T follicular helper cell (primary cell): ENCODE measurements at places on chromosomes 7 and 10.
A peak's percentile ranks its signal among the peaks of the same experiment; 100 is the strongest.

GRCh38 chr10:79407811-79408795 lies 37.3 kb downstream of the ZCCHC24 start:
- no peak for DNase-seq

DNA sequence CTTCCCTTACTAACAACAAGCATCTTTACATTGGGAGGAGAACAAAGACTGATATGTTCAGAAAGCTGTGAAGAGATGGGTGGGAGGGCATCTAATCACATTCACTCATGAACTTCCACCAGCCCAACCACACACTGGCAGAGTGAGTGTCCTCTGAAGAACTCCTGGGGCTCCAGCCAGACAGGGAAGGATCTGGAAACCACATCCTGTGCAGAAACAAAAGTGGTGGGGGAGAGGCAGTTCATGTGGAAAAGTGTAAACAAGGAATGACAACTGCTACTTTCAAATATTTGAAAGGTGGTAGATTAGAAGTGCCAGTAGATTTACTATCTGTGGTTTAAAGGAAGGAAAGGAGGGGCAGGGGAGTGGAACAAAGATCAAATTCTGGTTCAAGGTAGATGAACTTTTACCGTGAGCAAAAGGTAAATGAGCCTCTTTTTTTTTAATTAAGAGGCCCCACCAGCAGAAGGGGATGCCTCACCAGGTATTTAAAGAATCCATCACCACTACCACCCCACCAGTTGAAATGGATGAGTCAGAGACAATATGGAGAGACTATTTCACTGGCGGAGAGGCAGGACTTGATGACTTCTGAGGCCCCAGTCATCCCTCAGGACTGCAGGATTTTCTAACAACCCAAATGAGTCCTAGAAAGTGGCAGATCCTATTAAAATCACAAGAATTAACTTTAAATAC lies 34.5 kb downstream of the GOT1 start:
- DNase-seq, result no peak

GRCh38 chr10:94281654-94282053 lies 81.1 kb downstream of the NOC3L start:
- no peak for DNase-seq

- no peak for DNase-seq
Observed at GRCh38 chr7:135827391-135827790, 78.8 kb upstream of the FAM180A start.

DNA sequence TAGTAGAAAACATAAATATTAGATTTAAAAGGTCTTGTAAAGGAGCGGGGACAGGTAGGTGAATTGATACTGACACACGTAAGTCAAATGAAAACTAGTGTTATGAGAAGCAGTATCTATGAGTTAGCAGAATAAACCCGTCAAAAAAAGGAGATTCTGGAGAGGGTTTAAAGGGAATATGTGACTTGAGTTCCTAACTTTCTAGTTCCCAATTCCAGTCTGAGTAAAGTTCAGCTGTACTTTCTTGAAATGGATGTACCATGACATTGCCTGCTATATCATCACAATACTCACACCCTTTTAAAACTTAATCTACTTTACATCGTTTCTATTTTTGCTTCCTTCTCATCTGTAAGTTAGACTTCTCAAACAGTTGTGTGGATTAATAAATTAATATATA lies 122.2 kb downstream of the NRBF2 start:
- no peak for DNase-seq

GRCh38 chr7:108156897-108157605 lies 26.9 kb upstream of the LAMB4 start:
- DNase-seq, result no peak

GRCh38 chr7:108642126-108642525 lies 72.5 kb downstream of the DNAJB9 start:
- no peak for DNase-seq

DNA sequence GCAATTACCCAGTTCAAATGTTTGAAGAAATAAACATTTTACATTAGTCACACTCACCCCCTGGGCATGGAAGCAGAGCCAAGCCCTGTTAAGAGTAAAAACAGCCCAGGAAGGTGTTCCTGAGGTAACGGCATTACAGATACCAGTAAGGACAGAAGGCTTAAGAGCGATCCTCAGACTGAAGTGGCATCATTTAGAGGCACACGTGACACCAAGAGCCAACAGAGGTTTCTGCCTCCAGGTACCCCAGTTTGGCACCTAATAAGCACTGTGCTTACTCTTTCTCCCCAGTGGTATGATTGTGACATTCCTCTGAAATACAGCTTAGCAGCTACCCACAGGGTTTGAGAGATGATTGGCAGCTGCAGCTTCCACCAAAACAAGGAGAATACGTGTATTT lies 17.2 kb downstream of the MMS19 start:
- no peak for DNase-seq

DNA sequence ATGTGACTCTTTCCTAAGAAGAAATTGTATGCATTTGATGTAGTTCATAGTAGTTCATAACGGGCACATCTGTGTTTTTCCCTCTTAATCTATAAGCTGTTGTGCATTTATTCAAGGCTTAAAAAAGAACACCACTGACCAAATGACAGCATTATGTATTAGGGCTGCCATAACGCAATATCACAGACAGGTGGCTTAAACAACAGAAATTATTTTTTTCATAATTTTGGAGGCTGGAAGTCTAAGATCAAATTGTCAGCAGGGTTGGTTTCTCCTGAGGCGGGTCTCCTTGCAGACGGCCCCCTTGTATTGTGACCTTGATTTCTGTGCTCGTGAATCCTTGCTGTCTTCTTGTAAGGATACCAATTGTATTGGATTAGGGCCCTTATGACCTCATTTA lies 627 bp upstream of the SSMEM1 start:
- DNase-seq, result no peak

DNA sequence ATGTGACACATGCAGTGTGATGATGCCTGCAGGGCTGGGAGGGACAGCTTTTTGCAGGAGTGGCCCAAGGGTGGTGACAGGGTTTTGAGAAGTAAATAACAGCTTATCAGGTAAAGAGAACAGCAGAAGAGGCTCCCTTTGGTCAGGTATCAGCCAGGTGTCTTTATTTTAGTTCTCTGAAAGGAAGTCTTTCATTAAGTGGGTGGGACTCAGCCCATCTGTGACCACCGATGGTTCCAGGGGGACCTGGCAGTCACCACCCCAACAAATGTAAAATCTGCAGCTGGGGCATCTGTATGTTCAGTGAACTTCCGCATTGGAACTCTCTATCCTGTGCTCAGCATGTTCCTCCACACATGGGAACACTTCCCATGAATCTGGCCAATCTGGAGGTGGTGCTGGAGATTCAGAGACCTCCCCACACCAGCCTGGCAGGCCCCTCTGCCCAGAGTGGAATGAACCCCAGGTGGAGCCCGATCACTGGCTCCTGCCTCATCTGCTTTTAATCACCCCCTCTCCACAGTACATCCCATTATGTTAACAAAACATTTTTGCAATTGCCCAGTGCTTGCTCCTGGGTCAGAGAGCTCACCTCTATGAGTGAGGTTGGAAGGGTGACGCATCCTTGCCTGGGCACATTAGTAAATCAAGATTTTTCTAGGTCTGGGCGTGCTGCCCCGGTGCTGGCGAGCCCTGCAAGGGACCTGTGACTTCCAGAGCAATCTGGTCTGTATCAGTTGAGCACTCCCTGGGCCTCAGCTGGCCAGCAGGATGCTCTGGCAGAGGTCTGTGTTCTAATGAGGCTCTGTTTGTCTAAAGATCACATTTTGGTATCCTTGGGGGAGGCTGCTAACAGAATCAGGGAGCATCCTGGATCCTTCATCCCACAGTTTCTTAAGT lies 140.4 kb upstream of the GDF10 start:
- no peak for DNase-seq

DNA sequence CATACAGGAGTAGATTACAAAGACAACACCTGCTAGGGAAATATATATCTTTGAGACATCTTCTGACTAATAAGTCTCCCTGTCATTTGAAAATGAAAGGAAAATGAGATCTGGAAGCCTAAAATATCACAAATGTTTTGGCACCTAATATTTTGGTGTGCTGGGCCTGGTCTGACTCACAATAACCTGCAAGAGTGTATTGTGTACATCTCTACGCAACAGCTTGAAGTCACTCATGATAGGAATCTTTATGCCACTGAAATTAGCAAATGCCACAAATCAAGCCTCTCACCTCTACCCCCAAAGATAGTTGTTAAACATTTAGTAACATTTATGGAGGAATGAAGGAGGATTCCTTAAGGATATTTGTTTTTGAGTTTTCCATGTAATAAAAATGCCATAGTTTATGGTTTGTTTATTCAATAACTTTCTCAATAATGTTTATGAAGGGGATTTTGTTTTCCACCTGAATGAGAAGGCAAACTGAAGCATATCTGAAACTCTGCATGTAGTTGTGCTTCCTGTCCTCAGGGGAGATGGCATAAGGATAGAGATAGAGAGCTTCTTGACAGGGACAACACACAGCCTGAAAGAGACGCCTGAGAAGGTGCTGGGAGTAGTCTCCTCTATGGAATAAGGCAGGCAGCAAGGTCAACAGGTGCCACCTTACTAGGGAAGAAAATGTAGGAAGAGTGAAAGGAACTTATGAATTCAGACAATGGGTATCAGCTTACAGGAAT lies 197.4 kb downstream of the AHR start:
- no peak for DNase-seq

- no peak for DNase-seq
Observed at GRCh38 chr7:122746948-122747347, 44.2 kb upstream of the RNF148 start.

DNA sequence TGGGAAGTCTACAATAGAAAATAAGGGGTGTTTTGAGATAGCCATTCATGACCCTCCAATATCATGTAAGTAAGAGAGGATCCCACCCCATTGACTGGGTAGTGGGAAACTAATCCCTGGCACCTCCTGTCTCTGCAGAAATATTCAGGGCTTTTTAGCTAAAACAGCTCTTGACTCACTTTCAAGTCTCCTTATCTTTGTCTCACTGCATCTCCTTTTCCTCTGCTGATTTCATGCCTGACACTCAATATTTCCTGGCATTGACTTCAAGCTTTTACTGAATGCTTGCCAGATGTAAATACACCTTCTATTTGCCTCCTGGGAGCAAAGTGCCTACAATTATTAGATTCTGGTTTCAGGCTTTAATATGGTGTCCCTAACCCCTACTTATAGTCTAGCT lies 57.1 kb downstream of the CHRM2 start:
- DNase-seq, result no peak

GRCh38 chr10:130045801-130046321 lies 64.8 kb downstream of the C10orf143 start:
- no peak for DNase-seq

- no peak for DNase-seq
Observed at GRCh38 chr10:131689954-131690757, 210.7 kb upstream of the PPP2R2D start.

DNA sequence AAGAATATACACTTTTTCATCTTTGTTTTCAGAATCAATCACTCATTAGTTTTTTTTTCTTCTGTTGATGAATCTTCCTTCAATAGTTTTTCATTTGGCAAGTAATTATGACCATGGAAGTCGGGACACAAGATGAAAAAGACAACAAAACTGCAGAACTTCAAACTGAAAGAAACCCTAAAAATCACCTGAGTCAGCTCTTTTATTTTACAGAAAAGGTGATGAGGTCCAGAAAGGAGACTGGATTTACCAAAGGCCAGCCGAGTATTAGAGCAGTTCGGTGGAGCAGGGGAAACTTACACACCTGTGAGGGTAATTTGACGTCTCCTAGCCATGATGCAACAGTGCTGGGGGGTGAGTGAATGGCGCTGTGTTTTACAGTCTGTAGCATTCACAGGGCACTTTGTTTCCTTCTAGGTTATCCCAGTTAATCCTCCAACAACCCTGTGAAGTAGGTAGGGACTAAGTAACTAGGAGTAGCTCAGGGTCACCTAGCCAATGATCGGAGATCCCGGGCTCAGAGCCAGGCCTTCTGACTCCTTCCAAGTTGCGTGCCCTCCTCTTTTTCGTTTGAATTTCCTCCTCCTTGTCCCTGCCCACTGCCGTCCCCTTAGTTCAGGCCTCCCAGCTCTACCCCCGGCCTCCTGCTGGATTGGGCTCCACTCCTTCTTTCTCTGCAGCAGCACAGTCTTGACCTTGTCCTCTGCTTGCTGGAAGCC lies 14.0 kb downstream of the RBM20 start:
- DNase-seq, result no peak

DNA sequence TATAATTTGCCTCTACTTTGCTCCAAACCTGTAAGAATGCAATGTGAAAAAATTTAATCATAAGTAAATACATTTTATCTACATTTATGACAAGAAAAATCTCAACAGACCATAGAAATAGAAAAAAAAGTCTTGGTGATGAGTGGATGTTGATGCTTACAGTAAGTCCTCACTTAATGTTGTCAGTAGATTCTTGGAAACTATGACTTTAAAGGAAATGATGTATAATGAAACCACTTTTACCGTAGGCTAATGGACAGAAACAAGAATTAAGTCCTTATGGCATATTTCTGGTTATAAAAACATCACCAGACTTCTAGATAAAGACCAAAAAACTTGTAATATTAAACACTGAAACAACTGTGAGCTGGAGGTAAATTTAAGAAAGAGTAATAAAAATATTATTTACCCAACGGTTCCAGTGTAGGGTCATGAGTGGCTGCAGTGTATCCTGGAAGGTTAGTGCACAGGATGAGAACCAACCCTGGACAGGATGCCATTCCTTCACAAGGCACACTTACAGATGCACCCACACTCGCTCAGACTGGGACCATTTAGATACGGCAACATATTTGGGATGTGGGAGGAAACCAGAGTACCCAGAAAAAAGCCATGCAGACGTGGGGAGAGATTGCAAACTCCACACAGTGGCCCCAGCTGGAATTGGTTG lies 76.3 kb downstream of the GLCCI1 start:
- DNase-seq, result no peak

GRCh38 chr7:73668886-73669230 lies 1.2 kb downstream of the VPS37D start:
- no peak for DNase-seq

DNA sequence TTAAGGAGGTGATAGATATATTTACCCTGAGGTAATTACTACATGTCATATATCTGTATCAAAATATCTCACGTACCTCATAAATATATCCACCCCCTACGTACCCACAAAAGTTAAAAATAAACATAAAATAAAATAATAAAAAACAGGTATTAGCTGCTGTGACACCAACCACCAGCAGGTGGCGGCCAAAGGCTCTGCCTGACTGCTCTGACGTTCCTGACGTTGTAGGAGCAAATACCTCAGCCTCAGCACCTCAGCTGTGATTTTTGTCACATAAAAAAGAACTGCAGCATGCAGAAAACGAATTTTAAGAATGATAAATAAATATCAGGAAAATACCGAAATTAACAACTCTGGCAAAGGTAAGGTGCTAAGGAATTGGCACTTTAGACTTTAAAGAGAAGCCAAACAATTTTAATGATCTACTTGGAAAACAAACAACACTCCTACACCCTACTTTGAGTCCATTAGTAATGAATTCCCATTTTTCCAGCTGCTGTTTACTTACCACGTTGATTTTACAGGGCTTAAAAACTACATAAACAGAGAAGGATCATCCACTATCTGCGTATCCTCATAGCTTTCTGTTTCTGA lies 125.4 kb upstream of the TARP start:
- DNase-seq, result peak; percentile 32

- no peak for DNase-seq
Observed at GRCh38 chr7:100675105-100675451, 1.5 kb downstream of the GNB2 start.

- no peak for DNase-seq
Observed at GRCh38 chr7:110407242-110407641, 683.7 kb upstream of the LRRN3 start.

- no peak for DNase-seq
Observed at GRCh38 chr7:91299952-91300775, 35.9 kb downstream of the FZD1 start.

- no peak for DNase-seq
Observed at GRCh38 chr7:7761340-7761973, 43.0 kb upstream of the RPA3 start.

GRCh38 chr7:12927635-12928434 lies 240.4 kb downstream of the ARL4A start:
- DNase-seq, result no peak
